ENCODE measurements at places on chromosomes 5 and 9. TPM values are rescaled to one million over a fixed set of nuclear protein-coding genes. Genes with fewer than 3 reads are reported as not detected.

The CCDC192 gene
- total RNA-seq, result not detected

The ELAVL2 gene
- 0.24 TPM for total RNA-seq

The LCN2 gene
- 162 TPM for total RNA-seq

The CTNND2 gene
- total RNA-seq, result 1.1 TPM

The DRD1 gene
- total RNA-seq, result not detected

The SV2C gene
- 0.35 TPM for total RNA-seq

The KCNIP1 gene
- total RNA-seq, result 0.24 TPM

The PCDHGC4 gene
- 0.35 TPM for total RNA-seq

The PCDHGB5 gene
- total RNA-seq, result 2.1 TPM

The PRRC1 gene
- total RNA-seq, result 73.0 TPM

The CDH9 gene
- not detected for total RNA-seq

The TRIM7 gene
- 8.7 TPM for total RNA-seq

The DMRT3 gene
- not detected for total RNA-seq

The TTLL11 gene
- total RNA-seq, result 5.5 TPM

The DTWD2 gene
- total RNA-seq, result 7.5 TPM

The GOLM1 gene
- 393 TPM for total RNA-seq

The MCTP1 gene
- 10.3 TPM for total RNA-seq

The ENHO gene
- total RNA-seq, result 1.3 TPM

The DBH gene
- not detected for total RNA-seq

The LHX3 gene
- total RNA-seq, result not detected

The LVRN gene
- 0.90 TPM for total RNA-seq

The MAP1B gene
- total RNA-seq, result 6.1 TPM

The COL27A1 gene
- 4.2 TPM for total RNA-seq

The LCNL1 gene
- not detected for total RNA-seq

The CSNK1A1 gene
- 257 TPM for total RNA-seq

The RNF130 gene
- 41.7 TPM for total RNA-seq

The OLFML2A gene
- total RNA-seq, result 2.9 TPM

The PCDHGA5 gene
- total RNA-seq, result 1.1 TPM
